ENCODE measurements at places on chromosomes 16 and 17. TPM values are rescaled to one million over a fixed set of nuclear protein-coding genes. Genes with fewer than 3 reads are reported as not detected.

The TP53TG3C gene
- not detected for total RNA-seq

The PABPN1L gene
- total RNA-seq = not detected

The HS3ST4 gene
- not detected for total RNA-seq

The SLFN14 gene
- total RNA-seq = not detected

The ITGB3 gene
- total RNA-seq = 15.6 TPM

The C16orf46 gene
- 0.37 TPM for total RNA-seq

The CX3CL1 gene
- total RNA-seq = 0.09 TPM

All from smooth muscle cell of bladder (primary cell).